ENCODE measurements at places on chromosomes 2 and 18. TPM values are rescaled to one million over a fixed set of nuclear protein-coding genes. Genes with fewer than 3 reads are reported as not detected.

GRCh38 chr18:46250084-46250811, 146.1 kb downstream of the HAUS1 start:
- H3K27ac ChIP-seq, result no peak overlapping the region
- H3K36me3 ChIP-seq, result no peaks in the 10 kb centered on the region
- H3K4me3 ChIP-seq, result no peak overlapping the region
- no peaks in the 10 kb centered on the region for H3K27me3 ChIP-seq

GRCh38 chr2:3683748-3684454, 19.5 kb upstream of the DCDC2C start:
- H3K4me3 ChIP-seq, result no peak overlapping the region
- no peak overlapping the region for H3K27ac ChIP-seq
- no peaks in the 10 kb centered on the region for H3K27me3 ChIP-seq

DNA sequence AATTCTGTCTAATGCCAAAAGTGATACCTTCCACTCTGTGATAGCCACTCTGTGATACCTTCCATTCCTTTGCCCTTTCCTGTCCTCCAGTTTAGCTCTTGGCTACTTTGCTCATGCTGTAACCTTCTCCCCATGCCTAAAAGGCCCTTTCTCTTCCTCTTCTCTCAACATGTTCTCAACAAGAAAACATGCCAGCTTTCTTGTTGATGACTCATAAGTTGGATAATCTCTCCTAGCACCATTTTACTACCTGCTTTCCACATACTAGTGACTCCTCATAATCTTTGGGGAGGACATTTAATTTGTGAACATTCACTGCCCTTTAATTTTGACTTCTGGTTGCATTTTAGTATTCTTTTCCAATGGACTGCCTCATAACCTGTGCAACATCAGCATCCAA, 55.9 kb upstream of the NT5C1B start:
- no peak overlapping the region for H3K4me3 ChIP-seq
- H3K27me3 ChIP-seq, result no peaks in the 10 kb centered on the region
- H3K4me1 ChIP-seq, result no peaks in the 10 kb centered on the region

DNA sequence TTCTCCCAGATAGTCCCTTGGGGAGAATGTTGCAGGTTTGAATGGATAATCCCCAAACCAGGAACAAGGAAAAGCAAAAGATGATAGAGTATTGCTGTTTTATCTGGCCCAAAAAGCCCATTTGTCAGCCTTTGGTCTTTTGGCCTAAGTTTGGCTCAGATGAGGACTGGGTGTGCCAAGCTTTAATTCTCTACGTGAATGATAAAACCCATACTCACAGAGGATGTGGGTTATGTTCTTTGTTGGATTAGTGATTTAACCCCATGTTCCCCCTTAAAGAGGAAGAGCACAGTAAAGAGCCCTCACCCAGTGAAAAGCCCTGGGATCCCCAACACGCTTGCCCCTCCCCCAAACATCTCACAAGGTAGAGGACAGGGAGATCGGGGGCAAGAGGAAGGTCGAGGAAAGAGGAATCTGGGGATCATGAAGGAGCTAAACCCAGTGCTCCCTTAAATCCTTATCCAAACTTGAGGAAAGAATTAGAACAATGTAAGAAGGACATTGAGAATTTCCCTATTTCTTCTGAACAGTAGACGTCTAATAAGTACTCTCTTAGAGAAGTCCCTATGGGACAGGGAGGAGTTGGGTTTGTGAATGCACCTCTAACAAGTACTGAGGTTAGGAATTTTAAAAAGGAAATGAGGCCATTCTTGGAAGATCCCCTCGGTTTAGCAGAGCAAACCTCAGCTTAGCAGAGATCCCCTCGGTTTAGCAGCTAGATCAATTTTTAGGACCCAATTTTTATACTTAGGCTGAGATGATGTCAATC, 105.0 kb downstream of the HIBCH start:
- H3K4me1 ChIP-seq, result peaks cover 10% of the 10 kb centered on the region
- H3K4me3 ChIP-seq, result no peak overlapping the region
- no peak overlapping the region for H3K27ac ChIP-seq
- DNase-seq, result no peak
- no peaks in the 10 kb centered on the region for H3K36me3 ChIP-seq

DNA sequence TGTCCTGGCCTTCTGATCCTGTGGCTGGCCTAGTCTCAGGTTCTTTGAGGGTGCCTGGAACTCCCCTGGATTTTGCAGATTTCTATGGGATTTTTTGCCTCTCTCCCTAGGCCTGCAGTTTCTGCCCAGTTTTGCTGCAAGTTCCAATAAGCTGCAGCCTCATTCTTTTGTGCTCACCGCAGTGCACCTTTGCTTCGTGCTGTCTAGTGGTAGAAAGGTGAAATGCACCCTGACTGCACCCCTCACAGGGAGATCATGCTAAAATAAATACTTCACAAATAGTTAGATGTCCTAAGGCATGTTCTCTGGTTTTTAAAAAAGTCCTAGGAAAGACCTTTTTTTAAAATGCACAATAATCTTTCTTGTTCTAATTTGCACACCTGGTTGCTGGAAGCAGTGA, 72.5 kb downstream of the GNAL start:
- no peaks in the 10 kb centered on the region for H3K36me3 ChIP-seq
- no peaks in the 10 kb centered on the region for H3K4me1 ChIP-seq
- DNase-seq, result no peak
- H3K27me3 ChIP-seq, result no peaks in the 10 kb centered on the region
- no peak overlapping the region for H3K27ac ChIP-seq

GRCh38 chr2:232523682-232524597, 2.0 kb upstream of the CHRND start:
- peak; percentile 47 for DNase-seq
- H3K27ac ChIP-seq, result no peak overlapping the region
- no peak overlapping the region for H3K4me3 ChIP-seq
- H3K4me1 ChIP-seq, result no peaks in the 10 kb centered on the region

DNA sequence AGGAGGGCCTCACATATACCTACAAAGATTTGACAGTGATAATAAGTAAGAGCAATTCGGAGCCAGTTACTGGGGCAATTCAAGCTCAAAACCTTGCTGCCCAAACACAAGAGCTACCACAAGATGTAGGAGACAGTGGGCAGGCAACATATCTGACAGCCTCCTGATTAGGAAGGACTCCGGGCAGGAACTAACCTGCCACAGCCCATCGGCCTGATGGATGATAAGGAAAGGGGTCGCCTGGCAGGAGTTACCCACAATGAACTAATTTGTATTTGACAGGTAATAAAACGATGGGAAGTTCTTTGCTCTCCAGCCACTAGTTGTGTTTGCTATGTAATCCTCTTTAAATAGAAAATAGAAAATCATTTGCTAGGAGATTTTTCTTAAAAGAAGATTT, 100.2 kb downstream of the ARHGAP15 start:
- no peak overlapping the region for H3K4me3 ChIP-seq
- no peaks in the 10 kb centered on the region for H3K27me3 ChIP-seq
- no peaks in the 10 kb centered on the region for H3K4me1 ChIP-seq
- no peaks in the 10 kb centered on the region for H3K36me3 ChIP-seq

DNA sequence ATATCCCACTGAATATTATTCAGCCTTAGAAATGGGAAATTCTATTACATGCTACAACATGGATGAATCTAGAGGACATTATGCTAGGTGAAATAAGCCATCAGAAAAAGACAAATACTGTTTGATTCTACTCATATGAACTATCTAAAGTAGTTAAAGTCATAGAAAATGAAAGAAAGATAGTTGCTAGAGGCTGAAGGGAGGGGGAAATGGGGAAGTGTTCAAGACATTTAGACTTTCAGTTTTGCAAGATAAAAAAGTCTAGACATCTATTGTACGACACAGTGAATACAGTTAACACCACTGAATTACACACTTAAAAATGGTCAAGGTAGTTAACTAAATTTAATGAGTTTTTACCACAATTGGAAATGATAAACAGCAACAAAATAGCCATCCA, 835.9 kb upstream of the CHAC2 start:
- no peaks in the 10 kb centered on the region for H3K27me3 ChIP-seq
- no peak overlapping the region for H3K4me3 ChIP-seq
- DNase-seq, result no peak
- H3K4me1 ChIP-seq, result no peaks in the 10 kb centered on the region
- no peak overlapping the region for H3K27ac ChIP-seq

GRCh38 chr2:219836647-219837177, 209.3 kb downstream of the SLC4A3 start:
- H3K27ac ChIP-seq, result no peak overlapping the region
- DNase-seq, result no peak
- no peaks in the 10 kb centered on the region for H3K36me3 ChIP-seq
- no peaks in the 10 kb centered on the region for H3K27me3 ChIP-seq
- H3K4me1 ChIP-seq, result no peaks in the 10 kb centered on the region

- no peak overlapping the region for H3K27ac ChIP-seq
- no peaks in the 10 kb centered on the region for H3K36me3 ChIP-seq
- H3K4me1 ChIP-seq, result no peaks in the 10 kb centered on the region
- no peaks in the 10 kb centered on the region for H3K27me3 ChIP-seq
- no peak for DNase-seq
These were observed 93.6 kb upstream of the TAF1B start for GRCh38 chr2:9749546-9750223.

DNA sequence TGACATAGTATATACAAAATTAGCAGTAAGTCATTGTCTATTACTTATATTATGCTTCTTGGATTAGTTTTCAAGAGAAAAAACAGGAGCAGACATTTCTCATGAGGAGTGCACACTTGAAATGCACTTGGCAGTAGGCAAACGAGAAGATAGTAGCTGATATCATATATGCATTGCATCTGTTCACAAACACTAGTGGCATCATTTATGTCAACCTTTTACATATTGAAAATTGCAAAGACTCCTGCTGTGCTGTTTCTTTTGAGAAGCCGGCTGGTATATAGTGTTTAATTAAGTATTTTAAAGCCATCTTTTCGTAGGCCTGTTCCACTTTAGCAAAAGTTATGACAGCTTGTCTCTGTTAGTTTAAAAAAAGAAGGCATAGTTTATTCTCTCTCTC, 58.4 kb upstream of the SLC8A1 start:
- no peak for DNase-seq
- H3K4me1 ChIP-seq, result peaks cover 5% of the 10 kb centered on the region
- H3K27ac ChIP-seq, result no peak overlapping the region
- H3K36me3 ChIP-seq, result no peaks in the 10 kb centered on the region
- H3K4me3 ChIP-seq, result no peak overlapping the region

The MC5R gene
- not detected for total RNA-seq

GRCh38 chr2:11998626-11999378, 252.4 kb downstream of the LPIN1 start:
- no peak for DNase-seq
- no peaks in the 10 kb centered on the region for H3K27me3 ChIP-seq
- no peaks in the 10 kb centered on the region for H3K4me1 ChIP-seq
- no peaks in the 10 kb centered on the region for H3K36me3 ChIP-seq
- no peak overlapping the region for H3K27ac ChIP-seq
- no peak overlapping the region for H3K4me3 ChIP-seq

- peaks cover 13% of the 10 kb centered on the region for H3K4me1 ChIP-seq
- DNase-seq, result no peak
- no peaks in the 10 kb centered on the region for H3K36me3 ChIP-seq
- no peak overlapping the region for H3K27ac ChIP-seq
- H3K4me3 ChIP-seq, result no peak overlapping the region
These were observed 204.8 kb downstream of the KLHL29 start for GRCh38 chr2:23589739-23590138.

GRCh38 chr2:223044916-223045700, 6.9 kb upstream of the KCNE4 start:
- H3K4me1 ChIP-seq, result peaks cover 2% of the 10 kb centered on the region
- no peak overlapping the region for H3K27ac ChIP-seq
- DNase-seq, result no peak
- no peaks in the 10 kb centered on the region for H3K36me3 ChIP-seq

DNA sequence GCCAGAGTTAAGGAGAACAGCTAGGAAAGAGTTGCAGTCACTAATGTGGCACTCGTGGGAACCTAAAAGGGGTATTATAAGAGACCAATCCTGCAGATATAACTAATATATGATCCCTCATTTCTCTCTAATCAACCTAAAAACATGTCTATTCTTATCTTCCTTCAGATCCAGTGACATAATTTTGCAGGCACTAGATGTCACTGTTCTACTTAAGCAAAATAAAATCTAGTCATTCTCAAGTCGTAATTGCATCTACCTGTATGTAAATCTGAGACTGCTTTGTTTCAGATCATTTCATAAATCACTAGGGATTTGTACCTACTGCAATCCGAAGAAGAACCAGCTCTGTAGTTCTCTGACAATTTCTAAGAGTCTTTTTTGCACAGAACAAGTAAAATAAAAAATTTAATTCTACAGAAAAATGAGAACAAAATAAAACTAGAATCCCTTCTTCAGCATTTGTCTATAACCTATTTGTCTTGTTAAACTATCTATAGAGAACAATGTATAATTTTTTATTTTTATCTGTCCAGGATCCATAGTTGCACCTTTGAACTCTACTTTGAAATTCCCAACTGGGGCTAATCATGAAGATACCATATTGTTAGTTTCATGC, 56.5 kb upstream of the ERBB4 start:
- no peak overlapping the region for H3K27ac ChIP-seq
- H3K27me3 ChIP-seq, result no peaks in the 10 kb centered on the region
- no peak overlapping the region for H3K4me3 ChIP-seq
- no peaks in the 10 kb centered on the region for H3K36me3 ChIP-seq
- DNase-seq, result no peak

- H3K36me3 ChIP-seq, result no peaks in the 10 kb centered on the region
- peaks cover 4% of the 10 kb centered on the region for H3K4me1 ChIP-seq
These were observed 124.8 kb downstream of the LTBP1 start for GRCh38 chr2:33071591-33071990.

The PIEZO2 gene
- 3.0 TPM for total RNA-seq

- peaks cover 5% of the 10 kb centered on the region for H3K4me1 ChIP-seq
- H3K27me3 ChIP-seq, result no peaks in the 10 kb centered on the region
- no peak overlapping the region for H3K4me3 ChIP-seq
- no peak for DNase-seq
These were observed 24.0 kb downstream of the ARMC9 start for GRCh38 chr2:231222318-231223000.

DNA sequence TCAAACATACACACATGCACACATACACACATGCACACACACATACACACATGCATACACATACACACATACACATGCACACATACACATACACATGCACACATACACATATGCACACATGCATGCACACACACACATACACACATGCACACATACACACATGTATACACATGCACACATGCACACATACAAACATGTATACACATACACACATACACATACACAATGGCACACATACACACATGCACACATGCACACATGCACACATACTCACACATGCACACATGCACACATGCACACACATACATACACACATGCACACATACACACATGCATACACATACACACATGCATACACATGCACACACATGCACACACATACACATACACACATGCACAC, 137.2 kb downstream of the ACKR3 start:
- H3K27me3 ChIP-seq, result no peaks in the 10 kb centered on the region
- no peak for DNase-seq
- H3K27ac ChIP-seq, result no peak overlapping the region

- H3K36me3 ChIP-seq, result no peaks in the 10 kb centered on the region
- DNase-seq, result no peak
These were observed 13.3 kb downstream of the BABAM2 start for GRCh38 chr2:27903649-27904404.

- no peaks in the 10 kb centered on the region for H3K27me3 ChIP-seq
- DNase-seq, result no peak
- H3K27ac ChIP-seq, result no peak overlapping the region
- H3K36me3 ChIP-seq, result no peaks in the 10 kb centered on the region
- no peak overlapping the region for H3K4me3 ChIP-seq
These were observed 28.4 kb downstream of the COA5 start for GRCh38 chr2:98579926-98580325.
